ENCODE measurements at places on chromosomes 11 and 22. TPM values are rescaled to one million over a fixed set of nuclear protein-coding genes. Genes with fewer than 3 reads are reported as not detected.
A peak's percentile ranks its signal among the peaks of the same experiment; 100 is the strongest.

TBX10 gene
- total RNA-seq = not detected

GRCh38 chr11:126311401-126312291 is 7.8 kb downstream of the DCPS start:
- DNase-seq = no peak

GRCh38 chr11:123286255-123286654 is 91.2 kb upstream of the CLMP start:
- DNase-seq = no peak

IFITM2 gene
- total RNA-seq = 31.0 TPM

DNA sequence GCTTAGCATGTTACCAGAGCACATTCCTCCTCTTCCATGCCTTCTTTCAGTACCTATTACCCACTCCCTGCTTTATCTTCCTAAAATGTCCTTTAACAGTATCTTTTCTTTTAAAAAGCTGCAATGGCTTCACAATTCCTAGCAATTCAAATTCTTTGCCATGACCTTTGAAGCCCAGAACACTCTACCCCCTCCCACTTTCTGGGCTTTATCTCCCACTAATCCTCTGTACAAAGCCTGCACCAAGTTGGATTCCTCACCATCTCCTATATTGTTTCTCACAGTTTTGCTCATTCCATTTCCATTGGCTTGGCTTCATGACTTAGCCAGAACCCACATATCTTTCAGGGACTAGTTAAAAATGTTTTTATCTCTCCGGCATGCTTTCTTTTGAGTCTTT is 80.9 kb downstream of the FAM76B start:
- DNase-seq = no peak

GRCh38 chr11:123186286-123186685 is 8.8 kb downstream of the CLMP start:
- DNase-seq = no peak

- no peak for DNase-seq
These were observed 487.9 kb upstream of the LRRC4C start for GRCh38 chr11:41947392-41947791.

DNA sequence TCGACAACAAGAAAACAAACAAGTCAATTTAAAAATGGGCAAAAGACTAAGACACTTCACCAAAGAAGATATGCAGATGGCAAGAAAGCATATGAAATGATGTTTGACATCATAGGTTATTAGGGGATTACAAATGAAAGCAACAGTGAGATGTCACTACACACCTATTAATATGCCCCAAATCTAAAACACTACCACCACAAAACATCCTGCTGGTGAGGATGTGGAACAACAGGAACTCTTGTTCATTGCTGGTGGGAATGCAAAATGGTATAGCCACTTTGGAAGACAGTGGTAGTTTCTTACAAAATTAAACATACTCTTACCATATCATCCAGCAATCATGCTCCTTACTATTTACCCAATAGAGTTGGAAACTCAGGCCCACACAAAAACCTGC is 29.0 kb downstream of the PRRG4 start:
- no peak for DNase-seq

DNA sequence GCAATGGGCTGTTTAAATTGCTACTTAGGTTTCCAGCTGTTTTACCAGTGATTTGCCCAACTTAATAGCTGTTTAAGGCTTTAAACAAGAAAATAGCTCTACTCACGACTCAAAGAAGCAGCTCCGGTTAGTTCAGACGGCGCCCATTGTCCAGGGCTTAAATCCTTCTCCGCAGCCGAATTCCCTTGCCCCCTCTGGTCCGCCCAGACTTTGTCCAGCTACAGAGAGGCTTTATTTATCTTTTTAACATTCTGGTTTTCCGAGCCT is 20.9 kb upstream of the SCUBE1 start:
- no peak for DNase-seq

MMP13 gene
- total RNA-seq = not detected

DNA sequence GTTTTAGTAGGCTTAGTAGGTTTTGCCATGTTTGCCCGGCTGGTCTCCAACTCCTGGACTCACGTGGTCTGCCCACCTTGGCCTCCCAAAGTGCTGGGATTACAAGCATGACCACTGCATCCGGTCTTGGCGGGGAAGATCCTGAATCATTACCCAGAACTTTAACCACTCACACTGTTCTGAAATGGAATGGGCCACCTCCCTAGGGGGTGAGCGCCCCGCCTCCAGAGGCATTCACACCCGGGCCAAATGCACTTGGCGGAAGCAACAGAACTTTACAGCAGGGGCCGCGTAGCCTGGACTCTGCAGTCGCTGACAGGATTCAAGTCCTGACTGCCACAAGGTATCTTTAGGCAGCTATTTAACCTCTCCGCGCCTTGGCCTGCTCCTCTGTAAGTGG is 5.4 kb downstream of the CCDC86 start:
- no peak for DNase-seq

OR5A1 gene
- not detected for total RNA-seq

ACR gene
- total RNA-seq = not detected

TRIM49 gene
- total RNA-seq = not detected

GRCh38 chr22:34099278-34099677 is 179.0 kb upstream of the LARGE1 start:
- DNase-seq = no peak

DNA sequence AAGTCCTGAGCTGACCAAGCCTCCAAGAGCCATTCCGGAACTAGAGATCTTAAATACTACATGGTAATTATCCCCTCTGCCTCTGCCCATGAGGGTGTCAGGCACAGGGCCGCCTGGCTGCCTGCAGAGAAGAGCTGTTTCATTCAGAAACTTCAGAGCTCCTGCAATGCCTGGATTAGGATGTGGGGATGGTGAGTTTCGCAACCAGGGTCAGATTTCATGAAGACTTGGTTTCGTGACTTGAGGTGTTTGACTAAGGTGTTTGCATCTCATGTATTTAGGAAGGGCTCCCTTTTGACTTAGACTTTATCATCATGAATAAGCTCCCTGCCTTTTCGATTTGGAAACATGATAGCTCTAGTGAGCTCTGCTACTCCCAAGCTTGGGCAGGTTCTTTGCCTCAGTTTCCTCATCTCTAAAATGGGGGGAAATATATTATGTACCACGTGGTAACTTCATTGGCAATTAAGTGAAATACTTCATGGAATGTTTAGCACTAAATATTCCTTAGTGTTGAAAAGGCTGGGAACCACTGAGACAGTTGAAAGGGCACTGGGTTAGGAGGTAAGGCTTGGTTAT is 9.1 kb downstream of the TIMP3 start:
- no peak for DNase-seq

C11orf21 gene
- total RNA-seq = 0.33 TPM

CHRNA10 gene
- total RNA-seq = 3.0 TPM

CST6 gene
- not detected for total RNA-seq

DNA sequence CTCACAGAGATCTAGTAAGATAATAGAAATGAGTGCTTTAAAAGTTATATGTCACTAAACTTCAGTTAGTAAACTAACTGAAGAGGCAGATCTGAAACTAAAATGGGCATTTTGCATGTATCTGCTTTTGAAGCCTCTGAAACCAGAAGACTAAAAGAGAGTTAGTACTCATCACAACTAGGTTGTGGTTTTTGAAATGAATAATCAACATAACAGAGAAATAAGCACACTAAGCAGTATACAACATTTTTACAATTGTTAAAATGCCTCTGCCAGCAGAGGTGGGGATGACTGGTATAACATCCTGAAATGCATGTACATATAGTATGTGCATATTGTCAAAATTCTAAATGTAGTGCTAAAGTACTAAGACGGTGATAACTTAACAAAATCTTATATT is 564.5 kb downstream of the DLG2 start:
- DNase-seq = no peak

ENDOD1 gene
- 13.7 TPM for total RNA-seq

DNA sequence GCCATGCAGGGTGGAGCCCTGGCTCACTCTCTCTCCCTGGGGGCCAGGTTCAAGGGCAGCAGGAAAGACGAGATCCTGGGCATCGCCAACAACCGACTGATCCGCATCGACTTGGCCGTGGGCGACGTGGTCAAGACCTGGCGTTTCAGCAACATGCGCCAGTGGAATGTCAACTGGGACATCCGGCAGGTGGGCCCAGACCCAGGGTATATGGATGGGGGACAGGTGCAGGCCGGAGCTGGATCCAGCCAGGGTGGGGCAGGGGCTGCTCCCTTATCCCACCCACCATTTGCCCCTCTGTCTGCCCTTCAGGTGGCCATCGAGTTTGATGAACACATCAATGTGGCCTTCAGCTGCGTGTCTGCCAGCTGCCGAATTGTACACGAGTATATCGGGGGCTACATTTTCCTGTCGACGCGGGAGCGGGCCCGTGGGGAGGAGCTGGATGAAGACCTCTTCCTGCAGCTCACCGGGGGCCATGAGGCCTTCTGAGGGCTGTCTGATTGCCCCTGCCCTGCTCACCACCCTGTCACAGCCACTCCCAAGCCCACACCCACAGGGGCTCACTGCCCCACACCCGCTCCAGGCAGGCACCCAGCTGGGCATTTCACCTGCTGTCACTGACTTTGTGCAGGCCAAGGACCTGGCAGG is 2.9 kb downstream of the TRPT1 start:
- peak; percentile 16 for DNase-seq

- no peak for DNase-seq
These were observed 21.6 kb downstream of the MAPK1 start for GRCh38 chr22:21845558-21846453.

GRCh38 chr11:23563591-23563990 is 703.3 kb upstream of the CCDC179 start:
- DNase-seq = no peak

ANO5 gene
- 4.9 TPM for total RNA-seq

DNA sequence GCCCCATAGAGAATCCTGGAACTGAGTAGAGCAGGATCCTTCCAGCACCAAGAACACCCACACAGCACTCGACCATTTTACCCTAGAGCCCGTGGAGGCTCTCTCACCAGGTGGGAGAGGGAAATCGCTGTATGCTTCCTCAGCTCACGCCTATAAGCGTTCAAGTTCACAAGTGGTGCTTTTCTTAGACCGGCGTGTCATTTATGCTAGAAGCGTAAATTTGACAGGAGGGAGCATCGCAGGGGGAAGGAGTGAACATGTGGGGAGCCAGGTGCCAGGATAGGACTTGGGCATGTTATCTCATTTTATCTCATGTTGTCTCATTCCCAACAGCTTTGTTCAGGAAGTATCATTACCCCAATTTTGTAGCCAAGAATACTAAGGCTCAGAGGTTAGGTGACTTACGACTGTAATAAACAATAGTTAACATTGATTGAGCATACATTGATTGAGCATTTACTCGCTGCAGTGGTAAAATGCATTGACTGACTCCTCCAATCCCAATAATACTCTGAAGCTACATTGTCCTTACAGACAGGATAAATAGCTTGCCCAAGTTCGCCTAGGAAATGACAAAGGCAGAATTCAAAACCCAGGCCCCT is 19.1 kb upstream of the TP53I11 start:
- no peak for DNase-seq

DNA sequence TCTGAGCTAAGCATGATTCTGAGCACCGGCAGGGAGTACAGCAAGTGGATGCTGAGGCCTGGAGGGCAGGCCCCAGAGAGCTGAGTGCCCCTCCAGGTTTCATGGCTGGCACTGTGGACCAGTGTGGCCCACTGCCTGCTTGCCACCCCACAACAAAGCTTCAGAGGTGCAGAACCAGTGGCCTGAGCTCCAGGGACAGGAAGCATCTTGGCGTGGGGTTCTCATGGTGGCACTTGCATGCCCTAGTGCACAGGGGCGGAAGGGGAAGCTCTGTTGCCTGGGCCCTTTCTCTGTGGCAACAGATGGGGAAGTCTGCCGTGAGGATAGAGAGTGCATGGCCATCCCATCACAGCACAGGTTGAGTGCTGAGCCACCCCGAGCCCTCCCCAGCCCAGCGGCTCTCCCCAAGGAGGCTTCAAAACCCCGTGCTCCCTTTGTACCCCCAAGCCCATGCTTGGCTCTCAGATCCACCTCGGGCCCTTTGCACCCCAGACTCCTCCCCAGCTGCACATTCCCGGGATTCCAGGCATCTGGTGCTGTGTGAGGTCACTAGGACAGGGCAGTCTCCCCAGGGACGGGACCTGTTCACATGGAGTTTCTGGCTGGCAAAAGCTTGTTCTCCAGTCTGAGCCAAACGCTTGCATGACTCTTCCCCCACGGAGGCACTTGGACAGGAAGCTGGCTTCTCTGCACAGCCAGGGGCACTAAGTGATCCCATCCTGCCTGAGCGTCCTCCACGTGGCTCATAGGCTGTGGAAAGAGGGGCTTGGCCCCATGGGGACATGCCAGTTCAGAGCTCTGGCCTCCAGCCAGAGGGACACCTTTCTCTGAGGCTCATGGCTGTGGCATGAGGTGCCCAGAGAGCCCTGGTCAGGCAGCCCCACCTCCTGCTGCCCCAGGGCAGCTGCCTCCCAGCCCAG is 4.2 kb downstream of the SLC25A1 start:
- peak; percentile 60 for DNase-seq

DNA sequence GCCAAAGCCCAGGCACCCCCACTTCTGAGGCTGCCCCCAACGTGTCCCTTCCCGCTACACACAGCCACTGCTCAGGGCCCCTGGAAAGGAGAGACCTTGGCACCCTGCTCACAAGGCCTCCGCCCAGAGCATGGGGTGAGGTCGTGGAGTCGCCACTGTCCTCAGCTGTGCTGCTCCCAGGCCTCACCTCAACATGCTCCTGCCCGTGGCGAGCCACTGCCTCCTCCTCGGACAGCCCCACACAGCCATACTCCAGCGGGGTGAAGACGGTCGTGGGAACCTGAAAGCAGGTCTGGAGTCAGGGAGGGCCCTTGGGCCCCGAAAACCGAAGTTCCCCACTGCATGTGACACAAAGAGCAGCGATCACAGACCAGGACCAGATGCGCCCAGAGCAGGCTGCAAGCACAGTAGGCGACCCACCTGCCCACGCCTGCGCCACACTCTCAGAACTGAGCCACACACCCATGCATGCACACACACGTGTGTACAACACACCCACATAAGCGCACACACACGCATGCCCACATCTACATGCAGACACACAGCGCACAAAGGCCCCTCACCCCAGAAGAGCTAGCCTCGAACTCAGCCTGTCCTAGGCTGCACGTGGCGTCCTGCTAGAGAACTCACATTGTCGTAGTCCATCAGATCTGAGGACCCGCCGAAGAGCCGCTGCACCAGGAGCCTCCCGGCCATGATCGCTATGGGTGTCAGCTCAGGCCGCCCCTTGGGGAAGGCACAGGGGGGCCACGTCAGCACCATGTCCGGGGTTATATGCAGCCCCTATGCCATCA is 25.5 kb upstream of the GNB1L start:
- peak; percentile 8 for DNase-seq

DNA sequence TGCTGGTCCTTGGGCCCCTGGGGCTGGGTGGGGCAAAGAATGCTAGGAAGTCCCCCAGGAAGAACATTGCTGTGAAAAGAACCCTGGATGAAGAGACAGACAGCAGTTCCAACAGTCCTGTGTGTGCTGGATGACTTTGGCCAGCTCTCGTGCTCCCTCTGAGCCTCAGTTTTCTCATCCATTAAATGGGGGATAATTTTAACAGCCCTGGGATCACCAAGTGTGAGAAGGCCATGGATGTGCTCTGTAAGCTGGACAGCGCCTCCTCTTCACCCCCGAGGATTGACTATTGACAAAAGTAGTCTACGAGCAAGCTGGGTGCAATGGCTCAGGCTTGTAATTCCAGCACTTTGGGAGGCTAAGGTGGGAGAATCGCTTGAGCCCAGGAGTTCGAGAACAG is 2.5 kb downstream of the LARGE2 start:
- no peak for DNase-seq
